ENCODE measurements at places on chromosomes 4 and X.
A peak's percentile ranks its signal among the peaks of the same experiment; 100 is the strongest.

DNA sequence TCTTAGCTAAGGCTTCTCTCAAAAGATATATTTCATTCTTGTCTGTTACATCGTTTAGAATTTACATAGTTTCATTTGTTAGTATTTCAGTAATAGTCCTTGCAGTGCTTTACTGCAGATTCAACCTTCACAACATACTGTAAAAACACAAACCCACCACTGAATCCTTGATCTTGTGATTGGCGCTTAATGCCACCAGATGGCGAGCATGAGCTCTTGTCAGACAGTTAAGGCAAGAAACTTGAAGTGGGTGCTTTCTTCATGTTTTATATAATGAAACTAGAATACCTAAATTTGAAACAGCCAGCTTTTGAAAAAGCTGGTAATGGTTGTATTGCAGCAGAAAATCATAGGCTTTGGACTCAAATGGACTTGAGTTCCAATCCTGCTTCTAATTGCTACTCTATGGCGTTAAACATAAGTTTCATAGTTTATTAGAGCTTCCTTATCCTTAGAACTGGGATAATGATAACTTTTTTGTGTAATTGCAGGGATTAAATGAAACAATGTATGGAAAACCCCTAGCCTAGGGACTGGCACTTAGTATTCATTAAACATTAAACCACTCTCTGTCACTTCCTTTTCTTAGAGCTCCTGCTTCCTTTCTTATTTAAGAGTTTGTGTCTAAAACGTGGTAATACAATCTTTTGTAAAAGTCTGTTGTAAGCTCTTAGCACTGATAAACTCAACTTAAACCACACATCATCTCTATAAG, 95.1 kb downstream of the USP9X start:
- DNase-seq, result no peak

- no peak for DNase-seq
Observed at GRCh38 chr4:98746936-98747335, 88.5 kb upstream of the TSPAN5 start.

DNA sequence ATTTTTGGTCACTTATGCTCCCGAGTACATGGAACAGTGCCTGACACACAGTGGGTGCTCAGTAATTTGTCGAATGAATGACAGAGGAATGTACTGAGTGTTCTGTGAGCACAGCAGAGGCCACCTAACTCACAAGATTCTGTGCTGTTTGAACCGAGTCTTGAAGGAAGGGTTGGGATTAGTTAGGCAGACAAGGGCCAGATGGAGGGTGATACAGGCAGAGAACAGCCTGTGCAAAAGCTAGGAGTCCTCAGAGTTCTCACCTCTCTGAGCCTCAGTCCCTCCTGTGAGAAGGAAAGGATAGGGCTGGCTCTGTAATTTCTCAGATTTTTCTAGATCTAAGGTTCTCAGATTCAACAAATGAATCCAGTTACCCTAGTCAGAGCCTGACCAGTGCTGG, 108.8 kb downstream of the NHSL2 start:
- DNase-seq, result no peak

- peak; percentile 99 for DNase-seq
Observed at GRCh38 chr4:121869841-121870822, at the start of gene BBS7. TSS of gene BBS7 (minus strand) at chr4:121870474. CDS start at chr4:121870313, 161 bp downstream.

DNA sequence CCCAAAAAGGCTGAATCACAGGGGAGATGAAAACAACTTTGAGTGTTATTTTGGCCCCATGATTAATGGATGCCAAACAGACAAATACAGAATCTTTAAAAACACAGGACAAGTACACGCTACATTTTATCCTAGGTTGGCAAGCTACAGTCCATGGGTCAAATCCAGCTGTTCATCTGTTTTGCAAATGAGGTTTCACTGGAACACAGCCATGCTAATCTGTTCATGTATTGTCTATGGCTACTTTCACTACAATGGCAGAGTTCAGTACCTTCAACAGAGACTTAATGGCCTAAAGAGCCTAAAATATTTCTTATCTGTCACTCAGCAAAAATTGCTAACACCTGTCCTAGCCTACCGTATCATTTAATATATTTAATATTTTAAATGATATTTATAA, 1548.5 kb upstream of the IGFBP7 start:
- no peak for DNase-seq
